Activated naive CD4-positive, alpha-beta T cell treated with anti-CD3 and anti-CD28 coated beads, Interleukin-2, amount 50 U/mL, for 16 hours (primary cell): ENCODE measurements at places on chromosomes 1 and 21.

DNA sequence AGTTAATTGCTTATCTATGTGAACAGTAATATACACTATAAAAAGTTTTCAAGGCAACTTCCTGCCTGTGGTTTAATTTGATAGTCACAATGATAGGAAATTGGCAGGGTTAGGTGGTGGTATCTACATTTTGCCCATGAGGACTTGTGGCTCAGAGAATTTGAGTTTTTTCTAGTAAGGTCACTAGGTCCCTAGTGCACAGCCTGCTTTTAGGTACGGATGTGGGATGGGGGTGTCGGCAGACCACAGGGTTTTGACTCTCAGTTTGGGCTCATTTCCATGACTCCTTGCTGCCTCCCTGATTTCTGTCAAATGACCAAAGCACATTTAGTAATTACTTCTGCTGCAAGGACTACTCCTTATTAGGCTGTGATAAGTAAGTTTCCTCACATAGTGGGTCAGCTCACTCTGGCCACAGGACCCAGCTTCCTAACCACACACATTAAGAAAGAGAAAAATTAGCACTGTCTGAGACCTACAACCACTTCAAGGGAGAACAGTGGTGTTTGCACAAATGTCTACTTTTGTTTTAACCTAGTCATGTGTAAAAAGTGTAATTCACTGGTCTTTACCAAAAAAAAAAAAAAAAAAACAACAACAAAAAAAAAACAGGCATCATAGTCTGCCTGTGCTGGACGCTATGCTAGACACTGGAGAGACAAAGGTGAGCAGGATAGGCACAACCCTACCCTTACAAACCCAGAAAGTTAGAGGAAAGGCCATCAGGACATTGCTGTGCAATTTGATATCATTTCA, 43.7 kb downstream of the MRPL39 start:
- DNase-seq, result peak; percentile 49

- no peak for DNase-seq
Observed at GRCh38 chr1:198096390-198096789, 60.4 kb upstream of the NEK7 start.

GRCh38 chr1:178532392-178532791, 19.5 kb downstream of the TEX35 start:
- peak; percentile 75 for DNase-seq

DNA sequence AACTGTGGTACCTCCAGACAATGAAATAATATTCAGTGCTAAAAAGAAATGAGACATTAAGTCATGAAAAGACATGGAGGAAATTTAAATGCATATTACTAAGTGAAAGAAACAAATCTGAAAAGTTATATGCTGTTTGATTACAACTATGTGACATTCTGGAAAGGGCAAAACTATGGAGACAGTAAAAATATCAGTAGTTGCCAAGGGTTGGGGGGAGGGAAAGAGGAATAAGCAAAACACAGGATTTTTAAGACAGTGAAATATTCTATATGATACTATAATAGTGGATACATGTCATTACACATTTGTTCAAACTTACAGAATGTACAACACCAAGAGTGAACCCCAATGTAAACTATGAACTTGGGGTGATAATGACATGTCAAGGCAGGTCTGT, 38.2 kb upstream of the PKN2 start:
- DNase-seq, result no peak

DNA sequence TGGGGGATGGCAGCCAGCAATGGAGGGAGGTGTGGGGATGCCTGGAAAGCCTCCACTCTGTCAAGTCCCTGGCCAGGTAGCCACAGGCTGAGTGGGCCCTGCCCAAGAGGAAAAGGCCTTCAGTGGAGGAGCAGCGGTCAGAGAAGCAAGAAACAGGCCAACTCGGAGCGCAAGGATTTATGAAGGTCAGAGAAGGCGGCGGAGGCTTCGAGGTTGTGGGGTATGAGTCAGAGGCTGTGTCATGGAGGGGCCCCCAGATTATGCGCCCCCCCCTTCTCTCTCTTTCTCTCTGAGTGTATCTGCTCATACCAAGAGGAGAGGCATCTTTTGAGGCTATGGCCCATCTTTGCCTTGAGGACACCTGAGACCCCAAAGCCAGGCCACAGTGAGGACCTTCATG, 99.5 kb downstream of the CASZ1 start:
- DNase-seq, result peak; percentile 46

- no peak for DNase-seq
Observed at GRCh38 chr1:5198328-5198727, 543.9 kb downstream of the AJAP1 start.

DNA sequence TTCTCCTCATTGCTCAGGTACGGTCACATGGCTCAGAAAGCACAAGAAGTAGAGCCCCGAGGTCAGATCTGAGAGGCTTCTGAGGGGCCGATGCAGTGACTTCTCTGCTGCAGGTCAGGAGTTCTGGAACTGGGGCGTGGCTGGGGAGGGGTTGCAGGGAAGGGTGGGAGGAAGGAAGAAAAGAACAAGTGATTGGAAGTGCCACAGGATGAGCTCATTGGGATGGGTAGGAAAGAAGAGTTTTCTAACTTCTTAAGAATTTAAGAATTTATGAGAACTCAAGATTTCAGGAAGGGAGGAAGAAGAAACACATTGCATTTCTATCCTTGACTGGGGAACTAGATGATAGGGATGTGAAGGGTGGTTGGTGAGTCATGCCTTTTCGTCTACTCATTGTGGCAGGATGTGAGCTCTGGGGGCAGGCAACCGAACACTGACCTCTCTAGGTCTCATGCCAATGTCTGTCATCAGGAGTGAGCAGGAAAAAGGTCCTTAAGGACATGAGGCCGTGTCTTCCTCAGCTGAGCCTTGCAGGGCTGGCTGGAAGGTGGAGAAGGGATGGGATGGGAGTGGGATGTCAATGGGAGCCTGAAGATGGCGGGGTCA, 497 bp downstream of the FCRLB start:
- DNase-seq, result no peak

DNA sequence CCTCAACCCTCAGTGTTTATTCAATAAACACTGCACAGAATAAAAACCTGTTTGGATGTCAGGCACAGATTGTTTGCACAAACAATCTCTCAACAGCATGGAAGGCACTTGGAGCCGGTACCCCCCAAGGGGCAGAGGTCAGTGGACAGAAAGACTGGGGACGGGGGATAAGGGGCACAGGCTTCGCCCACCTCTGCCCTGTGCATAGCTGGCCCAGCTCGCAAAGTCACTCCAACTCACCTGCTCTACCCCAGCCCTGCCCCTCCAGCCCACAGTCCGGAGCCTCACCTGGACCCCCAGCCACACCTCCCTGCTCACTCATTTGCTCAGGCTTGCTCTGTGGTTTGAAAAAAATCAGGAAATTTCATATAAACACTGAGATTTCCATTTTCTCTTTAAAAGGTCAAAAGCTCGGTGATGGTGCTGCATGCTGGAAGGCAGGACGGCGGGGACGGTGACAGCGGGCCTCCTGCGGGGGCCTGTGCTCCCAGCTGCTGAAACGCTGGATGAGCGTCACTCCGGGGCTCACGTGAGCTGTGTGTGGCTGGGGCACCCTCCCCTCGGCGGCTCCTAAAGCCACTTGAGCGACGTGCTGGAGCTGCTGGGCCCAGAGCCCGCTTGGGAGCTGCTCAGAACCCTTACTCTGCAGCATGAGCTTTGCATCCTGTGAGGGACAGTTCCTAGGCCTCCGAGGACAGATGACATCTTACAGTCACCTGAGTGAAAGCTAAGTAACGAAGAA, 54.5 kb downstream of the PRDM15 start:
- no peak for DNase-seq

DNA sequence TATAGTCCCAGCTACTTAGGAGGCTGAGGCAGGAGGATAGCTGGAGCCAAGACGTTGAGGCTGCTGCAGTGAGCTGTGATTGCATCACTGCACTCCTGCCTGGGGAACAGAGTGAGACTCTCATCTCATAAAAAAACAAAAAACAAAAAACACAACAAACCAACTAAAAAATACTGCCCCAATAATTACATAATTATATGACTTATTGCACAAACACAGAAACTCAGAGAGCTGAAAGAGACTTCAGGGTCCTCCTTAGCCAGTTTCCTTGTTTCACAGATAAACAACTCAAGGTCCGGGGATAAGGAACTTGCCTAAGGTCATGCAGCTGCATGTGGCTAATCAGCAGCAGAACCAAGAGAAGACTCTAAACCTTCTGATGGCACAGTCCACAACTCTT, 11.9 kb downstream of the EXTL2 start:
- no peak for DNase-seq

GRCh38 chr21:41601573-41602368, 93.8 kb upstream of the TMPRSS2 start:
- no peak for DNase-seq

DNA sequence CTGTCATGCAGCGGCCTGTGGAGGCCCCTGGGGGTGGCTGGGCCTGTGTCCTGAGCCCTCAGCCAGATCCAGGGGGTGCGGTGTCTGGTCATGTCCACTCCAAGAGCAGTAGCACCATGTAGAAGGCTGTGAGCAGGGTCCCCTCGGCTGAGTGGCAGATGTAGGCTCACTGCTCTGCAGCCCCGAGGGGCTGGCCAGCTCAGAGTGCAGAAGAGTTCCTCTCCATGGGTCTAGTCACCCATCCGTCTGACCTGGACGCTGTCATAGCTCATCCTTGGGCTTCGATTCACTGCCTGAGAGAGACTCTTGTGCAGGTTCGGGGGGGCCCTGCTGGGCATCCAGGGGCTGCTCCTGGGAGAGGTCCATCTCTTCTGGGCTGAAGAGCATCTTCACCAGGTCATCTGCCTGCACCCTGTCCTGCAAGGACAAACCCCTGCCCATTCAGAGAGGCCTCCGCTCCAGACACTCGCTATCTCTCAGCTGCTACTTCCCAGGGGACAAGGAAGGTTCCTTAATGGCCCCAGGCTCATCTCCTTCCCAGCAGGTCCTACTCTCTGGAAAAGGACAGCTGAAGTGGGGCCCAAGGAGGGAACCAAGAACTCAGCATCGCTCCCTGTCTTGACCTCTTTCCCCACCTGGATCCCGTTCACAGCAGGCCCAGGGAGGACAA, 6.5 kb upstream of the CLDN19 start:
- DNase-seq, result no peak

DNA sequence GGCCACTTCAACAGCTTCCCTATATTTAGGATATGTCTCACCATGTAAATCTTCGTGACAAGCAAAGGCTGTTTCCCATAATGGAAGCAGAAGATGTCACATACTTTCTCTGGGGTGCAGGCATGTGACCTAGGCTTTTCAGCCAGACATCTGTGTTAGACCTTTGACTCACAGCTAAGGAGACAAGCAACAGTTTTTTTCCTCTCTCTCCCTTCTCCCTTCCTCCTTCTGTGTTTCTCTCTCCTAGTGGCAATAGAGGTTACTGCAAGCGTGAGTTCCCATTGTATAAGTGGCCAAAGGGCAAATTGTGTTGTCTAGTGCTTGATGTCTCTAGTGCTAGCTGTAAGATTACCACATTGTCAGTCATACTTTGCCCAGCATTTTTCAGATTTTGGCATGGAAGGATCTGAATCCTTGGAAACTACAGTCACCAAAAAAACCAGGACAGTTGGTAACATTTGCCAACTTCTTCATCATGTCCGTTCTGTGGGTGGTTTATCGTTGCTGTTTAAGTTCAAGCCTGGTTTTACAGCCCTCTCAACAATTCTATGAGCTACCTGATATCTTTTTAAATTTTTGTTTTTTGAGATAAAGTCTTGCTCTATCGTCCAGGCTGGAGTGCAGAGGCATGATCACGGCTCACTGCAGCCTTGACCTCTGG, 44.4 kb upstream of the RABGAP1L start:
- DNase-seq, result no peak

- DNase-seq, result no peak
Observed at GRCh38 chr1:27306892-27307761, 14.8 kb upstream of the TMEM222 start.

- no peak for DNase-seq
Observed at GRCh38 chr21:37655611-37656300, 260.5 kb downstream of the KCNJ6 start.

GRCh38 chr1:183844806-183845205, 39.9 kb downstream of the RGL1 start:
- DNase-seq, result no peak

- no peak for DNase-seq
Observed at GRCh38 chr1:15726508-15726907, 9.6 kb upstream of the SLC25A34 start.

GRCh38 chr1:214464445-214465287, 86.7 kb downstream of the PTPN14 start:
- DNase-seq, result no peak

DNA sequence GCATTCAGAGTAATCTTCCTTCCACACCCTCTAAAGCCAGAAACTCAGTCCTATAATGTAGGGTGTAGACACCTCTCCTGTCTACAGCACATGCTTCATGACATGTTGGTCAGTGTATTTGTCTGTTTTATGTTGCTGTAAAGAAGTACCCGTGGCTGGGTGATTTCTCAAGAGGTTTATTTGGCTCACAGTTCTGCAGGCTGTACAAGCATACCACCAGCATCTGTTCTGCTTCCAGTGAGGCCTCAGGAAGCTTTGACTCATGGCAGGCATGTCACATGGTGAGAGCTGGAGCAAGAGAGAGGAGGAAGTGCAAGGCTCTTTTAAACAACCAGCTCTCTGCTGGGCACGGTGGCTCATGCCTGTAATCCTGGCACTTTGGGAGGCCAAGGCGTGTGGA, 12.1 kb downstream of the PLOD1 start:
- DNase-seq, result no peak

GRCh38 chr1:90402893-90403849, 313.9 kb downstream of the BARHL2 start:
- no peak for DNase-seq

GRCh38 chr1:18727956-18728355, 97.3 kb downstream of the PAX7 start:
- no peak for DNase-seq

GRCh38 chr1:153669606-153670005, 1.2 kb downstream of the ILF2 start:
- no peak for DNase-seq

GRCh38 chr1:207996636-207997035, 85.7 kb upstream of the CD34 start:
- DNase-seq, result no peak

DNA sequence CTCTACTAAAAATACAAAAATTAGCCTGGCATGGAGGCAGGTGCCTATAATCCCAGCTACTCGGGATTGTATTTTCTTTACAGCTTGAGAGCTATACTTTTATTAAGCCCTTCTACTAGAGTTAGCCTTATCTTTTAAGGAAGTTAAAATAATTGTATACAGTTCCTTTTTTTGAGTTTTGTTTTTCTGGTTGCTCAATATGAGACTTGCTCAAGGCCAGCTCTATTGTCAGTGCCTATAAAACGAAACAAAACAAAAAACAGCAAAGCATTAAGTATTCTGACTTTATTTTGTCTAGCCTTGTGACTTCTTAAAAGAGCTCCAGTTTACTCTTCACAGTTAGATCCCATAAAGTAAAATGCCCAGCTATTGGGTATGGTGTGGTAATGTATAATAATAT, 17.2 kb downstream of the PKN2 start:
- DNase-seq, result no peak
